Activated T-helper 1 cell treated with anti-CD3 and anti-CD28 coated beads, Interleukin-12 subunit alpha, Interleukin-12 subunit beta, Interleukin-2, Interleukin-4 antibody, amounts not matched to agents 30 ng/mL and 10 ng/mL and 1 ng/mL, durations not matched to agents 14 hours and 24 hours and 36 hours (primary cell): ENCODE measurements at places on chromosomes 6 and 20.
A peak's percentile ranks its signal among the peaks of the same experiment; 100 is the strongest.

DNA sequence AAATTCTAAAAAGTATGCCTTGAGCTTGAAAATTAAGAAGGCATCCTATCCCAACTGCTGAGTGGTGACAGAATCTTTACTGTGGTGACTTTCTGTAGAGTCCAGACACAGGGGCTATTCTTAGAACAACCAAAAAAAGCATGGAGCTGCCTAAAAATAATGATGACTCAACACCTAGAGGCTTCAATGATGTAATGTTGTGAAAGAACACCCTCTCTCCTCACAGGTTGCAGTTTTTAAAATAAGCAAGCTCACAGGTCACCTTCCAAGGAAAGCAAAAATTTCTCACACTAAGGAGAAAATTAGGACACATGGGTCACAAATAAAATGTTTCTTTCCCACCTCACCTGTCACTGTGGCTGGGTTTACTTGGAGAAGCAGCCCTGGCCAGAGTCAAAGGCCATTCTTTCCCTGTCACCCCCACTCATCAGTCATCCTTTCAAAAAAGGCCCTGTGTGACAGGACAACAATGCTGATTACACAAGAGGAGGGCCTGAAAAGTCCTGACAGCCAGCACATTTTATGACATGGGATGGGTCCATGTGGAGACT lies 53.5 kb downstream of the RCAN2 start:
- DNase-seq, result no peak

- no peak for DNase-seq
Measured at GRCh38 chr6:79377888-79378348, 143.4 kb upstream of the HMGN3 start.

DNA sequence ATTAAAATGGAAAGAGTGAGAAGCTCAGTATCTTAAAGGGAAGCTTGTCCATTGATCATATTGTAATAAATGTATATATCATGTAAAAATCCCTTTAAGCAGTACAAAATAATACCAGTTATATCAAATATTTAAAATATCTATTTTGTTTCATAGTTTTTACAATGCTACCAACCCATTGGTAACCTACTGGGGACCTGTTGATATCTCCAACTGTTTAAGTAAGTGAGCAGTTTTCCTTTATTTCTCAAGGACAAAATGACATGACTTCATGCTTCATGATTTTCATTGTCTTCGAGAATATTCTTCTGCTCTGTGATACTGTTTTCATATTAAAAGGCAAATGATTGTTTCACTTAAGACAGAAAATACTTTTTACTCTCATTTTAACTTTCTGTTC lies 100.0 kb downstream of the ADGRG6 start:
- DNase-seq, result no peak

- no peak for DNase-seq
Measured at GRCh38 chr6:25464225-25464624, 185.1 kb downstream of the CARMIL1 start.

- no peak for DNase-seq
Measured at GRCh38 chr6:50718566-50718965, 5.2 kb downstream of the TFAP2D start.

DNA sequence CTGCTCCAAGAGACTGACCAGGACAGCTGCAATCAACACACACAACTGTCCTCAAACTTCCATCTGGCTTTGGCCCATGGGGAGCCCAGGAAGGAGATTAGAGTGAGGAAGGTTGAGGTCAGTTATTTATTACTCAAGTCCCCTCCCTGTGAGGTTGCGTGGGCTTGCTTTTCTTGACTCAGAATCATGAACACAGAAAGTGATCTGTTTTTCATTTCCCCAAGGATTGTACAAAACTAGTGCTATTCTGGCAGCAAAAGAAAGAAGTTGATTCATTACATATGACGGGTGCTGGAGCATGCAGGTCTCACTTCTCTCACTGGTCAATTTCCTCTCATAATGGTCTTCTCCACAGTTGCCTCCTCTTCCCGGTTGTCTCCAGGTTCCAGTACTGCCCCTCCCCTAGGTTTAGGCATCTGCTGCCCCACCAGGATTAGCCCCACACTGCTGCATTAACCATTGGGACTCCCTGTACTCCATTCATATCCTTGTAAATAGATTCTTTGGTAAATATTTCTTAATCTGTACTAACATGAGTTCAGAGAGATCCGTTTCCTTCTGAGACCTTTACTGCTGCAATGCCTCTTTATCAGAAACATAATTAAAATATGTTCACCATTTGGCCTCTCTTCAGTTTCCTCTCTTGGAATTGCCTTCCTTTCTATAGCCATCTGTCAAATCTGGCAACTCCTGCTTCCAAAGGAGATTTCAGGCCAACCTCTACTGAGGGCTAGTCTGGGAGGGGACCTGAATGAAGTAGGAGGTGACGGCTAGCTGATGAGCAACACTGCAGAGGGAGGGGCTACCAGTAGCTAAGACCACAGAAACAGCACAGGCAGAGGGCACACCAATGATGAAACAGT lies 888.8 kb downstream of the QKI start:
- DNase-seq, result no peak

- peak; percentile 63 for DNase-seq
Measured at GRCh38 chr20:63957004-63957689, 931 bp upstream of the UCKL1 start.

DNA sequence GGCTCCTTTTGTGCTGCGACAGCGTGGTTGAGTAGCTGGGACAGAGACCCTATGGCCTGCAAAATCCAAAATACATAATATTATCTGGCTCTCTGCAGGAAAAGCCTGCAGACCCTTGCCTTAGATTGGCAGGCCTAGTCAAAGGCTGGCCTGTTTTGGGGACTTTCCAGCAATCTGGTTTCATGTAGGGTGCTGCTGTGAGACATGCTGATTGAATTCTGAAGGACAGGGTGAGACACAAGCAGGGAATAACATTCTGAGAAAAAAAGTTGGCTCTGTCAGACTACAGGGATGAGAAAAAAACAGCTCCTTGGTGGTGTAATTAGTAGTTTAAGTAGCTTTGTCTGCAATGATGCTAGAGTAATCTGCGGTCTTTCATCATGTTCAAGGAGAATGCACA lies 402.7 kb upstream of the AGPAT4 start:
- DNase-seq, result no peak

DNA sequence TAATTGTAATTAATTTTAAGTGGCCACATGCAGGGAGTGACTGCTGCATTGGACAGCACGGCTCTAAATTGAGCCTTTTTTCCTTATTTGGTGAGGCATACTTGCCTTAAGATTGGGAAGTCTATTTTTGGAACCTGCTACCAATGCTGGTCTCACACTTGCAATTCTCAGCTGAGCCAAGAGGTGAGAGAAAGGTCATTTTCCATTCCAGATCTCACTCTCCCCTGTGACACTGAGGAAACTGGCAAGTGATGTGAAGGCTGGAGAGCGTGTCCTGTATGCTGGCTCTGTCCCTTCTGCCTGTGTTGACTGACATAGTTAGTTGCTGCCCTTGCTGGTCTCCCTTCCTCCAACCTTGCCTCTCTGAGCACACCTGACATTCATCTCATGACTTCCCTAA lies 735 bp upstream of the MOG start:
- DNase-seq, result no peak

DNA sequence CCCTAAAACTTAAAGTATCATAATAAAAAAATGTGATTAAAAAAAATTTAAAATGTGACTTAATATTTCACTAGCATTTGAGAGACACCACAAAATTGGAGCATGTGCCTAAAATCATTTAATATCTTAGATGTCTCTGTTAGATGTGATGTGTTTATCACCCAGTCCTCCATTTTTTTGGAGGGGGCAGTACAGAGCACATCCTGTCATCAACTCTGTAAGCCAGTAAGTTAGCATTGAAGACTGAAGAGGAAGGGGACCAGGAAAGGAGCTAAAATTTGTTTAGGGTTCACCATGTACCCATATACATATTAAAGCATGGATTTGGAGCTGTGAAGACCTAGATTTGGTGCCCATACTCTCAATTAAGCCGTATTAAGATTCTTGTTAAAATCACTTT lies 30.7 kb upstream of the ADIG start:
- no peak for DNase-seq

- DNase-seq, result no peak
Measured at GRCh38 chr6:123509112-123509511, 127.6 kb downstream of the TRDN start.

GRCh38 chr6:136464148-136464547 lies 86.1 kb downstream of the MAP7 start:
- no peak for DNase-seq

- DNase-seq, result no peak
Measured at GRCh38 chr6:16396497-16397319, 158.3 kb downstream of the GMPR start.

DNA sequence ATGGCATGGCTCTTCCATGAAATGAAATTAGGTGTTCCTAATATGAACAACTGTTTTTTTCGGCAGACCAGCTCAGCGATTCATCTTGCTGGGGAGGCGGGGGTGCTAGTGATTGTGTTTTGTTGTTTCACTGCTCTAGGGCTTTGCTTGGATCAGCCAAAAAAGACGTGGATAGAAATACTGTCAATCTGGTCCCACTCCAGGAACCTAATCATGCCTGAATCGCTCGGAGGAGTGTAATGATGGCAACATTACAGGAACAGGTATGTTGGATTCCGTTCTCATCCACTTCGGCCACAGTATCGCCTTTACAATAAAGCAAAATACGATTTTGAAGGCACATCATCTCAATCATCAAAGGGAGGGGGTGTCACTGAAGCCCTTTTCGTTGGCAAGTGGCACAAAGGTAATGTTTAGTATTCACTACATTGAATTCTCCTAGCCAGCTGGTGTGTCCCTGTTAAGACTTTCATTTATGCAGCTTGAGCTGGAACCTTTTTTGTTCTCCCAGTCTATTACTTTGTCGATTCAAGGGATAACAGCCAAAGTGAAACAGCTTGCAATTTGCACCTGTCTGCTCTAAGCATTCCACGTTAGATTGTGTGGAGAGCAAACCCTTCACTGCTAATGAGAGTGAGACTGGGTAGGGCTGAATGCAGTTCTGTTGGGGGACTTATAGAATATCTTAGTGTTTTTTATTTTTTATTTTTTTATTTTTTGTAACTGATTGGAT lies 477.7 kb downstream of the TFAP2A start:
- DNase-seq, result no peak

GRCh38 chr6:50239853-50240252 lies 190.1 kb upstream of the DEFB112 start:
- no peak for DNase-seq

GRCh38 chr20:57638173-57638894 lies 18.1 kb upstream of the ZBP1 start:
- no peak for DNase-seq

GRCh38 chr6:144298194-144298593 lies 13.1 kb downstream of the UTRN start:
- no peak for DNase-seq

- DNase-seq, result no peak
Measured at GRCh38 chr6:2745246-2745645, 5.5 kb downstream of the MYLK4 start.

DNA sequence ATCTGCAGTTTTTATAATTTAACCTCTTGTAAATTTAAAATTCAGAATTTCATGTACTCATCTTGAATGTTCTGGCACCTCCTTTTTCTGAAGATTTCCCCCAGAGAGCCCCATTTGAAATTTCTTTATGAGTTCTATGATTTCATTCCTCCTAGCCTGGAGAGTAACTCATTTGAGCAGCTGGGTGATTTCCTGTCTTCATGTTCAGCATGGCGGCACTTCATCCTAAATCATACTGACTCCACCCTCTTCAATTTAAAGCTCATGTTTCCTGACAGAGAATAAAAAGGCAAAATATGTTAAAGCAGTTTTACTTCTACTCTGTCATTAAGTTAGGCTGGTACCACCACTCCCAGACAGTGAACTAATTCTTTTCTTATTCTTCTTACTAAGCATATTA lies 250.9 kb upstream of the POU3F2 start:
- no peak for DNase-seq

DNA sequence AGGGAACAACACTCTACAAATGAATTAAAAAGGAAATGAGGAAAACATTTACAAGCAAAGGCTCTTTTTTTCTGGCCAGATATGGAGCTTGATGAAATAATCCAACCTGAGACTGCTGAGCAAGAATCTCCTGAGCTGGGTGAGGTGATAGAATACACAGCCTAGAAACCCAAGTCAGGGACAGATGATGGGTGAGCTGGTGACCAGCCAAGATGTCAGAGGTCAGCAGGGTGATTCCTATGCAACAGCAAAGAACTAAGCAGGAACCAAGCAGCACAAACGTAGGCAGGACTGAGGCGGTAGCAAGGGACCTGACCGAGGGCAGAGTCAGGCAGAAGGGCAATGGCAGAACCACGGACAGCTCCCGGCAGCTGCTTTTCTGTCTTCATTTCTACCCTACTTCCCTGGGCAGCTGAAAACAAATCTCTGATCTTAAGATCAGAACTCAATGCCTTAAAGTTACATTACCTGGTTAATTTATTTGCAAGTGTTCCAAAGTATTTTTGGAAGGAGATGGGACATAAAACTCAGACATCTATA lies 75.1 kb downstream of the CDC40 start:
- DNase-seq, result no peak

DNA sequence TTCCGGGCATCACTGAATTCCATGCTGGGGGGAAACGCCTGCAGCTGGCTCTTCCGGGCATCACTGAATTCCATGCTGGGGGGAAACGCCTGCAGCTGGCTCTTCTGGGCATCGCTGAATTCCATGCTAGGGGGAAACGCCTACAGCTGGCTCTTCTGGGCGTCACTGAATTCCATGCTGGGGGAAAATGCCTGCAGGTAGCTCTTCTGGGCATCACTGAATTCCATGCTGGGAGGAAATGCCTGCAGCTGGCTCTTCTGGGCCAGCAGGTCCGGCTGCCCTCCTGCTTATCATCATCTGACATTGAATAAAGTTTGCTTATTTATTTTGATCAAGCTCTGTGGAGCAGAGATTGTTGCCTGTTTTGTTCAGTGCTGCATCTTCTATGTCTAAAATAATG lies 355.1 kb downstream of the SMOC2 start:
- no peak for DNase-seq

DNA sequence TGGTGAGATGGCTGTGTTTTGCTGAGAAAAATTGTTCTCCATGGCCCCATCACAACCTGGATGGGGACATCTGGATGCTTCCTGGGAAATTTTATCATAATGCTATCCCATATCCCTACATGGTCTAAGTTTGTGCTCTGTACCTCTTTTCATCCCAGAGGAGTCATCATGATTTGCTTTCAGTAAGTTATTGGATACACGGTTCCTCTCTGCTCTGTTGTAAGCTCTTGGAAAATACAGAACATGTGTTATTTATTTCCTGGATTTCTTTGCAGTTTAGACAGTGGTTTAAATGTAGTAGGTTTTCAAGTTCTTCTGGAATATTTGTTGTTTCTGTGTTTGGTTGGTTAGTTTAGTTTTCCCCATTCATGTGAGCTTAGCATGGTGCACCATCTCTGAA lies 129.2 kb upstream of the ECI2 start:
- DNase-seq, result no peak

DNA sequence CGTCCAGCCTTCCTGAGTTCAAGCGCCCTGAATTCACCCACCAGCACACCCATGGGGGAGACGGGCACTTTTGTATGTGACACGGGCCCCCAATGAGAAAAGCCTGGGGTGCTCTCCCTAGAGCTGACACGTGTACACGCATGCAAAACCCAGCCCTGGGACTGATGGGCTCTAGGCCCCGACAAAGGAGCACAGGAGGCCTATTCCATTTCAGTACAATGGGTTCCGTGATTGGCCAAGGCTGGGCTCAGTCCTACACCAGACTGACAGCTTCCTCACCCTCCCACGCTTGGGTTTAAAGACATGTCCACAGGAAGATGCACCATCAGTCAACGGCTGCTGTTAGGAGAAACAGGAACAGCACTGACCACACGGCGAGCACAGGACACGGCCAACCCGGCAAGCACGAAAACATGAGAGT lies 8.8 kb downstream of the ZBTB46 start:
- no peak for DNase-seq

- DNase-seq, result no peak
Measured at GRCh38 chr6:126873351-126873750, 245.1 kb upstream of the RSPO3 start.
